ENCODE measurements at places on chromosomes 1 and 21. TPM values are rescaled to one million over a fixed set of nuclear protein-coding genes. Genes with fewer than 3 reads are reported as not detected.
A peak's percentile ranks its signal among the peaks of the same experiment; 100 is the strongest.

- DNase-seq, result no peak
Measured at GRCh38 chr1:208265525-208265924, 21.3 kb upstream of the PLXNA2 start.

- no peak for DNase-seq
Measured at GRCh38 chr1:51276286-51276685, 40.2 kb downstream of the RNF11 start.

GRCh38 chr1:1915911-1916840 lies 1.1 kb downstream of the CALML6 start:
- DNase-seq, result no peak

GRCh38 chr1:99662539-99663080 lies 16.7 kb downstream of the PALMD start:
- DNase-seq, result peak; percentile 45

- DNase-seq, result no peak
Measured at GRCh38 chr21:15061279-15061678, 3.5 kb downstream of the NRIP1 start.

DNA sequence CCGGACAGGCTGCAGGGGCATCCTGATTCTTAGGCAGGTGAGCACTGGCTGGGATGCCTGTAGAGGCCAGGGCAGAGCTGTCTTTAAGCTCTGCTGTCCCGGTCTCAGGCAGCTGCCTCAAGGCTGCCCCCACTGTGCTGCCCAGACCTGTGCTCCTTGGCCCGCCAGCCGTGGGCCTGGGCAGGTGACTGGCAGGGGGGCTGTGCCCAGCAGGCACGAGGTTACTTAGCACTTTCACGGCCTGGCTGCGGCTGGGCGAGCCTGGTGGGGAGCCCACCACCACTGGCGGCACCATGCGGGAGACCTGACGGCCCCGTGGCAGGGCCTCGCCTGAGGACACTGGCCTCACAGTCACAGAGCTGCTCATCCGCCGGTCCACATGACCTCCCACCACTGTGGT lies 8.2 kb downstream of the CRYBG2 start:
- no peak for DNase-seq

DNA sequence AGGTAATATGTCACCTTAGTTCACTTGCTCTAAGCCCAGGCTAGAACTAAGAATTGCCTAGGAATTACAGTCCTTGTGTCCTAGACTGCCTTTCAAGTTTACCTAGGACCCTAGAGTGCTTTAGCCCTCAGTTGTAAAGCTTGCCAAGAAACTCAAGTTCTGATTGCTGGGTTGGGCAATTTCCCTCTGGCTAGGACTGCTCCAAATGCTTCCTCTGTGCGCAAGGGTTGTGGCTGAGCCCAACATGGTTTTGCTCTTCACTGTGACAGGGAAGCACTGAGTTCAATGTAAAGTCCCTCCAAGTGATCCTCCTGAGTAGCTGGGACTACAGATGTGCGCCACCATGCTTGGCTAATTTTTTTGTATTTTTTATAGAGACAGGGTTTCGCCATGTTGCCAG lies 102.3 kb upstream of the NEK7 start:
- no peak for DNase-seq

- peak; percentile 45 for DNase-seq
Measured at GRCh38 chr1:18575620-18576019, 55.0 kb upstream of the PAX7 start.

DNA sequence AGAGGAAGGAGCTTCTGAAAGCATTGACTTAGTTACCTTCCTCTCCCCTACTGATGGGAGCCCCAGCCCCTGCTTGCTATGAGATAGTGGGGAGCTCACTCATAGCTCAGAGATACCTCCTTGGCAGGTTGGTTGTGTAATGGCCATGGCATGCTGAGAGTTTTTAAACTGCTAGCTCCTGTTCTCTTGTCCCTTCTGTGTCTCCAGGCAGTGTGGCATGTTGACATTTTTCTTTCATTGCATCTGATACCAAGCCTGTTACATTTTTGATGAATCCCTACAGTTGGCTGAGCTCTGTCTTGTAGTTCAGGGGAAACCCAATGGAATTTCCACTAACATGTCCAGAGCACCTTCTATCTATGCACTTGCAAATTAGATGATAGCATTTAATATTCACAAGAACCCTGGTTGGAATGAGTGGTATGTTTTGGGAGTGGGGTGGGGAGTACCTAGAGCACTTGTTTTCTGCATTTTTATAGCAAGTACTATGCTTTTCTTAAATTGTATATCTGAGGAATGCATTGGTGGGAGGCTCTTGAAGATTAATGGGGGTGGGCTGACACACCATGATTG lies 39.1 kb upstream of the EFCAB14 start:
- DNase-seq, result peak; percentile 2

GRCh38 chr1:20255666-20256065 lies 35.0 kb upstream of the VWA5B1 start:
- DNase-seq, result peak; percentile 88

- DNase-seq, result no peak
Measured at GRCh38 chr21:36465478-36465877, 14.4 kb downstream of the CLDN14 start.

- DNase-seq, result no peak
Measured at GRCh38 chr1:186194107-186194756, 180.8 kb downstream of the TPR start.

DNA sequence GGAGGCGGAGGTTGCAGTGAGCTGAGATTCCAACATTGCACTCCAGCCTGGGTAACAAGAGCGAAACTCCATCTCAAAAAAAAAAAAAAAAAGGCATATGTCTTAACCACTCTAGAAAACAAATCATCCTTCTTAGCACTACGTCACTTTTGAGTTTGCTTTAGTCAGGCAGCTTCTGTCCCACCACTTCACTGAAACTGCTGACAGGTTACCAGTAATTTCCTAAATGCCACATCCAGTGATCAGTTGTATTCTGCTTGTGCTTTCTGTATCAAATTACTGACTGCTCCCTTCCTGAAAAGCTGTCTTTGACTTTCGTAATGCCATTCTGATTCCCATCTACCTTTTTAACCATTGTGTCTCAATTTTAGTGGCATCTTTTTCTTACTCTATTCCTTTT lies 21.7 kb downstream of the RCOR3 start:
- DNase-seq, result no peak

FAM131C gene
- total RNA-seq, result 3.6 TPM

CRNN gene
- 0.72 TPM for total RNA-seq

TINAGL1 gene
- total RNA-seq, result 371 TPM

LAD1 gene
- total RNA-seq, result 8.2 TPM

MEF2D gene
- total RNA-seq, result 5.5 TPM

TDRKH gene
- 6.7 TPM for total RNA-seq

ANKRD65 gene
- 1.7 TPM for total RNA-seq

UCK2 gene
- total RNA-seq, result 27.4 TPM

SYCP1 gene
- 2.4 TPM for total RNA-seq

FPGT gene
- 33.0 TPM for total RNA-seq

B3GALT2 gene
- total RNA-seq, result 11.1 TPM

LRRC3 gene
- total RNA-seq, result 4.3 TPM

COL16A1 gene
- total RNA-seq, result 570 TPM

CROCC gene
- total RNA-seq, result 17.3 TPM
